ENCODE measurements at places on chromosomes 6 and 20.
A peak's percentile ranks its signal among the peaks of the same experiment; 100 is the strongest.

DNA sequence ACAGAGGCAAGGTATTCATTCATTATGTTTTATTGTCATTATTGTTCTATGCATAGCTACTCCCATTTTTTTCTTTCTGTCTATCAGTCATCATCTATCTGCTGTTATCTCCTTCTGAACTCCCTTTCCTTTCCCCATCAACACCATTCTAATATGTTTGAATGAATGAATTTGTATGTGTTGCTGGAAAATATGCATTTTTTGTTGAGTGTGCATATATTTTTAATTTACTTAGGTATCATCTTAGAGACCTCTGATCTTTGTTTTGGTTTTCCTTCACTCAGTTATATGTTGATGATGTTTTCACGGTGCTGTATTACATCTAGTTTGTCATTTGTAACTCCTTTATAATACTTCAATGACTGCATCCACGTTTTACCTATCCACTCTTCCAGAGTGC is 12.1 kb upstream of the PRL start:
- no peaks in the 10 kb centered on the region for H3K4me1 ChIP-seq
- no peak overlapping the region for H3K27ac ChIP-seq
- no peak for DNase-seq
- no peak overlapping the region for H3K4me3 ChIP-seq
- no peaks in the 10 kb centered on the region for H3K27me3 ChIP-seq

DNA sequence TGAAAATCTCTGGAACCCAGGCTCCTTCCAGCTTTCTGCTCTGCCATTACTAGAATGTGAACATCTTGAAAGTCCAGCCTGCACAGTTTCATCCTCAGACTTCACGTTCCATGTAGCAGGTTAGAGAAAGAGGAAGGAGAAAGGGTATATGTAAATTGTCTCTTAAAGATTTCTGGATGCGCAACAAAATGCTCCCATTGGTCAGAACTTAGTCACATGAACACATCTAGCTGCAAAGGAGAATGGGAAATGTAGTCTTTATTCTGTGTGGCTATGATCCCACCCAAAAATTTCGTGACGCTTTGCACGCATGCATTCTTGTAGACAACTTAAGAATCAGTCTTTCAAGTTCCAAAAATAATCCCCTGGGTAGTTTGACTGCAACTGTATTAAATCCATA is 46.4 kb upstream of the CHD6 start:
- H3K27me3 ChIP-seq: no peaks in the 10 kb centered on the region
- H3K4me1 ChIP-seq: no peaks in the 10 kb centered on the region
- H3K4me3 ChIP-seq: no peak overlapping the region
- no peak for DNase-seq
- H3K27ac ChIP-seq: no peak overlapping the region

DNA sequence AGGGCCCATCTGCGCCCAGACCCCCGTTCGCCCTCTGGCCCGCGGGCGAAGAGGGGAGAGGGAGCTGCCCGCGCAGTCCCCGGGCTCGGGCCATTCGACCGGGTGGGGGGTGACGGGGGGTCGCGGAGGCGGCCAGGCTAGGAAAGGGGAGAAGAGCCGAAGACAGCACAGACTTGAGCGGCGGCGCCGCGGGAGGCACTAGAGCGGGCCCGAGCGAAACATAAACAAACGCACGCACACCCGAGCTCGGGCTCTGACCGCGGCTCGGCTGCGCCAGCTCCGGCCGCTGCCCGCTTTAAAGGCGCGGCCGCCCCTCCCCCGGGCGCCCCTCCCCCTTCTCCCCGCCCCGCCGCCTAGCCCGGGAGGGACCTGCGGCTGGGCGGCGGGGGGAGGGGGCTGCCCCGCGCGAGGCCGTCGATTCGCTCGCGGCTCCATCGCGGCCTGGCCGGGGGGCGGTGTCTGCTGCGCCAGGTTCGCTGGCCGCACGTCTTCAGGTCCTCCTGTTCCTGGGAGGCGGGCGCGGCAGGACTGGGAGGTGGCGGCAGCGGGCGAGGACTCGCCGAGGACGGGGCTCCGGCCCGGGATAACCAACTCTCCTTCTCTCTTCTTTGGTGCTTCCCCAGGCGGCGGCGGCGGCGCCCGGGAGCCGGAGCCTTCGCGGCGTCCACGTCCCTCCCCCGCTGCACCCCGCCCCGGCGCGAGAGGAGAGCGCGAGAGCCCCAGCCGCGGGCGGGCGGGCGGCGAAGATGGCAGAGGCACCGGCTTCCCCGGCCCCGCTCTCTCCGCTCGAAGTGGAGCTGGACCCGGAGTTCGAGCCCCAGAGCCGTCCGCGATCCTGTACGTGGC is at the start of gene FOXO3:
TSS of gene FOXO3 (plus strand) at position 455 of the 846 bp plus-strand sequence. CDS start at position 747, 292 bp downstream.
- peak within 1 kb of the TSS; percentile 100 for H3K27ac ChIP-seq
- peak within 1 kb of the TSS; percentile 97 for H3K4me3 ChIP-seq
- H3K36me3 ChIP-seq: no peaks in the 10 kb centered on the region
- peaks cover 17% of the 10 kb centered on the region for H3K4me1 ChIP-seq
- H3K27me3 ChIP-seq: no peaks in the 10 kb centered on the region
- DNase-seq: peak; percentile 95

DNA sequence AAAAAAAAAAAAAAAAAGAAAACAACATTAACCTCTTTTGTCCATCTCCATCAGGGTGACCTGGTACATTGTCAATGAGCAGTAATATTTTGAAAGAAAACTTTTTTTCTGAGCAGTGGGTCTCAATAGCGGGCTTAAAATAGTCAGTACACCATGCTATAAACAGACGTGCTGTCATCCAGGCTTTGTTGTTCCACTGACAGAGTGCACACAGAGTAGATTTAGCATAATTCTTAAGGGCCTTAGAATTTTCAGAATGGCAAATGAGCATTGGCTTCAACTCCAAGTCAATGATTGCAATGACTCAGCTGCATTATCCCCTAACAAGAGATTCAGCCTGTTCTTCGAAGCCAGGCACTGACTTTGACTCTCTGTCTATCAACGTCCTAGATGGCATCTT is 35.6 kb downstream of the MAP7 start:
- DNase-seq: no peak
- no peak overlapping the region for H3K4me3 ChIP-seq
- no peaks in the 10 kb centered on the region for H3K36me3 ChIP-seq
- H3K27me3 ChIP-seq: no peaks in the 10 kb centered on the region

- H3K27me3 ChIP-seq: no peaks in the 10 kb centered on the region
- peaks cover 14% of the 10 kb centered on the region for H3K4me1 ChIP-seq
- no peak for DNase-seq
- H3K4me3 ChIP-seq: no peak overlapping the region
Observed at GRCh38 chr6:113871975-113872374, 14.8 kb downstream of the MARCKS start.

Measured in transverse colon (tissue), 4 donors.